CD4-positive, alpha-beta T cell (primary cell): ENCODE measurements at places on chromosomes 12 and 14.

DNA sequence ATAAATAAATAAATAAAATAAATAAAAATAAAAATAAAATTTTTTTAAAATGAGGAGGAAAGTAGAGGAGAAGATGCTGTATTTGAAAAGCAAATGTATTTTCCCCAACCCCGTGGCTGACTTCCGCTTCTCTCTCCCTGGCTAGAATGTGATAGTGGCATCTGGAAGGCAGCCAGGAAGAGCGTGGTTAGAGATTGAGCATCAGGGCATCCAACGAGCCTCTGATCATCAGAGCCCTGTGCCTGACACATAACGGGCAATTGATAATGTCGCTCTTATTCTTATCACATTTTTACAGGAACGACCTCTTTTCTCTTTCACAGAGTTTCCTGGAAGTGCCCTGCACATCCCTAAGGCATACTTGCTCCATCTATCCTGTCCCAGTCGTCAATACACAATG is 496.9 kb upstream of the TMEM132C start:
- DNase-seq = no peak

DNA sequence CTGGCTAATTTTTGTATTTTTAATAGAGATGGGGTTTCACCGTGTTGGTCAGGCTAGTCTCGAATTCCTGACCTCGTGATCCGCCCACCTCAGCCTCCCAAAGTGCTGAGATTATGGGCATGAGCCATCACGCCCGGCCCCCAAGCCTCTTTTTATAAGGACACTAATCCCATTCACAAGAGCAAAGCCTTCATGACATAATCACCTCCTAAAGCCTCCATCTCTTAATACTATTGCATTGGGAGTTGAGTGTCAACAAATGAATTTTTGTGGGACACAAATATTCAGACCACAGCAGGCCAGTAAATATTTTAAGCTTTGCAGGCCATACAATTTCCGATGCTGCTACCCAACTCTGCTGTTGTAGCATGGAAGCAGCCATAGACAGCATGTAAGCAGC is 10.9 kb downstream of the RNF212B start:
- no peak for DNase-seq

GRCh38 chr12:94898388-94898787 is 105.1 kb downstream of the NDUFA12 start:
- no peak for DNase-seq

DNA sequence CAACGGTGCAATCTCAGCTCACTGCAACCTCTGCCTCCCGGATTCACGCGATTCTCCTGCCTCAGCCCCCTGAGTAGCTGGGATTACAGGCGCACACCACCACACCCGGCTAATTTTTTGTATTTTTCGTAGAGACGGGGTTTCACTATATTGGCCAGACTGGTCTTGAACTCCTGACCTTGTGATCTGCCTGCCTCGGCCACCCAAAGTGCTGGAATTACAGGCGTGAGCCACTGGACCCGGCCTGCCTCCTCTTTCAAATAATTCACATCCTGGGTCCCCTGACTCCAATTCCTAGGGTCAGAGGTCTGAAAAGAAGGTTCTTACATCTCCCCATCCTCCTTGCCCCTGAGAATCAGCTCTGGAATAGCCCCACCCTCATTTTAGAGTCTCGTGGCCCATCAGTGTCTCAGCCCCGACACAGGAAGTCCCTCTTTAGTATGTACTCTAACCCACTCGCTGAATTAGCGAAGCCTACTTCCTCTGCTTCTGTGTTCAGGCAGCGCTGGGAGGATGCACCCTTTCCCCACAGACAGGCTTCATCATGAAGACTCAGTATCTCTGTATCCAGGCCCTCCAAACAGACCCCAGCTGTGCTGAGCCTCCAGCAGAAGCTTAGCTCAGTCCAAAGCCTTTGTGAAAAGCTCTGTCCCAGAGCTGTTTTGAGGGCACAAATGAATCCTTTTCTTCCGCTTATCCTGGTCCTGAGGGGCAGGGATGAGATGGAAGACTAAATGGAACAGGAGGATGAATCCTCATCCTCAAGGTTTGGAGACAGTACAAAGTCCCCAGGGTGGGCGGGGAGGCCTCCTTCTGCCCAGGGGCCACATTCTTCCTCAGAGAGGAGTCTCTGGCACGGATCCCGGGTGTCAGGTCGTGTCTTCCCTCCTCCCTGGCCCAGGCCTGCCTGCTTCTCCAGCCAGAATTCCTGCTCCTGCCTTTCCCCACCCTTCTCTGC is 3.5 kb downstream of the LPAR5 start:
- DNase-seq = peak; percentile 40
